ENCODE measurements at places on chromosomes 3 and 15.

- no peak for DNase-seq
These were observed 15.6 kb downstream of the NT5DC2 start for GRCh38 chr3:52517796-52518722.

DNA sequence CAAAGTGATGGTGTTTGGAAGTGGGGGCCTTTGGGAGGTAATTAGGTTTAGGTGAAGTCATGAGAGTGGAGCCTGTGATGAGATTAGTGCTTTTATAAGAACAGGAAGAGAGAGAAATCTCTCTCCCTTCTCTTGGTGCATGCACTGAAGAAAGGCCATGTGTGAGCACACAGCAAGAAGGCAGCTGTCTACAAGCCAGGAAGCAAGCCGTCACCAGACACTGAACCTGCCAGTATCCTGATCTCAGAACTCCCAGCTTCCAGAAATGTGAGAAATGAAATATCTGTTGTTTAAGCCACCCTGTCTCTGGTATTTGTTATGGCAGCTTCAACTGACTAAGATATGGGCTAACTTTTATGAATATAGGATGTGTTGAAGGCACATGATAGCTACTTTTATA is 72.6 kb downstream of the REC114 start:
- DNase-seq: no peak

GRCh38 chr15:51727141-51727897 is 10.1 kb downstream of the LYSMD2 start:
- no peak for DNase-seq

DNA sequence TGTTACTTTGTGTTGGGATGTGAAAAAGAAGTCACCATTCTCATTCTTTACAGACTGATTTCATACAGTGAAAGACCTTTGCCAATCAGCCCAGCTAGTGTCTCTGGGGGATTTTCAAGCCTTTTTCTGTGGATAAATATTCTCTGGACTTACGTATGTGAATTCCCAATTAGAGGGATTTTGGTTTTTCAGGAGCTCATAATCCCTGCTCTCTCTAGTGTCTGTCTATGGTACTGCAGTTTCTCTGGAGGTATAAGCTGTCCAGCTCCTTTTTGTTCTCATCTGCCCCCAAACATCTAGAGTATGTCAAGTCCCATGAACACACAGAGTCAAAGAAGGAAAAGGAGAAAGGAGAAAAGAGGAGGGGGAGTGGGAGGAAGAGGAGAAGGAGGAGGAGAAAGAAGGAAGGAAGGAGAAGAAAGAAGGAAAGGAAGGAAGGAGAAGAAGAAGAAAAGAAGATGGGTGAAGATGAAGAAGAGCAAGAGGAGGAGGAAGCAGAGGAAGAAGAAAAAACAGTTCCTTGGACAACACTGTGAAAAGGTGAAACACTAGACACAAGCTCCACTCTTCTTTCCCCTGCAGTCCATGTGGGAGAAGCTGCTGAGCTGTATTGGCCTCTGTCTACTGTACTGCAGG is 218.6 kb downstream of the GREM1 start:
- DNase-seq: no peak

DNA sequence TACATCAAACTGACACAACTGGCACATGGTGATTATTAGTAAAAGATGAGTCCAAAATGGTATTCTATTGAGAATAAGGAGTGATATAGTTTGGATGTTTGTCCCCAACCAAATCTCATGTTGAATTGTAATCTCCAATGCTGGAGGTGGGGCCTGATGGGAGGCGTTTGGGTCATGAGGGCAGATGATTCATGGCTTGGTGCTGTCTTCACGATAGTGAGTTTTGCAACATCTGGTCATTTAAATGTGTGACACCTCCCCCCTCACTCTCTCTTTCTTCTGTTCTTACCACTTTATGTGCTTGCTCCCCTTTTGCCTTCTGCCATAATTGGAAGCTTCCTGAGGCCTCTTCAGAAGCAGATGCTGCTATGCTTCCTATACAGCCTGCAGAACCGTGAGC is 90.6 kb downstream of the RSL24D1 start:
- DNase-seq: no peak

DNA sequence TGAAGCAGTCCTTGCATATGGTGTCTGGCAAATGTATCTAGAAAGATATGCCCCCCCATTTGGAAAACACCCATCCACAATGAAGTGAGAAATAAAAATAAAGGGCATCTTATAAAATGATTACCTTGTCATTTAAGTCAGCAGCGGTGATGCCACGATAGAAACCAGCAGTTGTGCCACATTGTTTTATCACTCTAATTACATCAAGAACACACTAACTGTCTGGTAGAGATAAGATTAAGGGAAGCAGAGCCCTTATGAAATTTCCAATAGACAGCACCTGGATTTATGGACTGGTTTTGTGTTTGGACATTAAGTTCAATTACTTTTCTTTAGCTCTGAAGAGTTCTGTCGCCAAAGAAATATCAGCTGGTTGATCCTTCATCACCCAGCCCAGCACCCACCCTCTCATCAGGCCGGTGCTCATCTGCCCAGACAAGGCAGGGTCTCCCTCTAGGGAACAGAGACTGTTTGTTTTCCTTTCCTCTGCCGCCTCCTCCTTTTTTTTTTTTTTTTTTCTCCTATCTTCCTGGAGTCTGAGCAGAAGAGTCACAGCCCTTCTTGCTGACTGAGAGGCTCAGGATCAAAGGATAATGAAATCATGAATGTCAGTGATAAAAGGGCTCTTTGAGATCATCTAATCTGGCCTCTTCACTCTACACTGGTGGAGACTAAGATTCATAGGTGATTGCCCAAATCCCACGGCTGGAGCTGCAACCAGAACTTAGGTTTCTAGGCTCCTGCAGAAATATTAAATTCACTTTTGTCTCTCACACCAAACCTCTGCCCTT is 464.1 kb downstream of the NTRK3 start:
- no peak for DNase-seq

- DNase-seq: no peak
These were observed 233.9 kb upstream of the UBE2E2 start for GRCh38 chr3:22969276-22969675.
